ENCODE measurements at places on chromosomes 5 and 9.

GRCh38 chr9:87497080-87497603 lies 525 bp upstream of the DAPK1 start:
- no peak for DNase-seq

DNA sequence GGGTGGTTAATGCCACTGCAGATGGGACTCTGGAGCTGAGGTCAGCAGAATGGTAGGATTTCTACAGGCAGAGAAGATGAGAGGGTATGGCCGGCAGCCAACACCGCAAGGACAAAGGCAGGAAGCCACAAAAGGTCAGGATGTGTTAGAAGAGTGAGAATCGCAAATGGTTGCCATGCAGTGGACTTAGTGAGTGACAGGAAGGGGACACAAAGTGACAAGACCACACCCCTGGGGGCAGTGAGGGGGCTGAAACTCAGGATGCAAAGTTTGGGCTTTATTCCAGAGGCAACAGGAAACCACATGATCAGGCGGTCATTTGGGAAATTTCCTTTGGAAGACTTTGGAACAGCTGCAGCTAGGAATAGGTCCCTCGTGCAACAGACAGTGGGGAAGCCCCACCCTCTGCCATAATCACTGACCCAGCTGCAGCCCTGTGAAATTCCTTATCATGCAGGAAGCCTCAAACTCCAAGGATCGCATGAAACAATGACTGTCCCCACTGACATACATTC lies 14.2 kb upstream of the CCDC180 start:
- DNase-seq: no peak

GRCh38 chr5:77333451-77334123 lies 123.1 kb downstream of the PDE8B start:
- no peak for DNase-seq

DNA sequence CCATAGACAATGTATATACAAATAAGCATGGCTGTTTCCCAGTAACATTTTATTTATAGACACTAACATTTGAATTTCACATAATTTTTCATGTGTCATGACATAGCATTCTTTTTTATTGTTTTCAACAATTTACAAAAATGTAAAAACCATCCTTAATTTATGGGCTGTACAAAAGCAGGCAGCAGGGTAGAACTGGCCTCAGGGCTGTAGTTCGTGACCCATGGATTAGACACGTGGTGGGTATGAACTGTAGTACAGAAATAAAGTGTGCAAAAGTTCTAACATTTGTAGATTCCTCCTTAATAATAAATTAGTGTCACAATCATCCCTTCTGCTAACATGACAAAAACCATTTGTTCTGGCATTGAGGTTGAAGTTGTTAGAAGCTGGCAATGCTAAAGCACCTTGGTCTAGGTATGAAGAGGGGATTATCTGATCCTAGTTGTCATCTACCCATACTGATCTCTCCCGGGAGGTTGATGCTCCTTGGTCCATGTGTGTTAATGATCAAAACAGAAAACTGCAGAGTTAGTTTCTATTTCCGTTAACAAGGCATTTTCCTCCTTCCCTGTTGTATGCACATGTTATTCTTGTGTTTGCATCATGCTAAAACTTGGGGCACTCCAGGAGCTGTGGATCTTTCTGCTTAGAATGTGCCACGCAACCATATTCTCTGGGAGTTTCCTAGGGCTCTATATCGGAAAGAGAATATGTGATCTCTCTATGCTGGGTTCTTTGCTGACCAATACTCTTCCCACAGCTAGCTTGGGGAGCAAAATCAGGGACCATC lies 917.6 kb downstream of the TLE1 start:
- DNase-seq: no peak

- no peak for DNase-seq
Observed at GRCh38 chr9:21043841-21044240, 12.4 kb upstream of the HACD4 start.

GRCh38 chr9:20491612-20492011 lies 130.7 kb downstream of the MLLT3 start:
- no peak for DNase-seq

GRCh38 chr9:71620746-71621145 lies 147.6 kb downstream of the CEMIP2 start:
- DNase-seq: no peak

DNA sequence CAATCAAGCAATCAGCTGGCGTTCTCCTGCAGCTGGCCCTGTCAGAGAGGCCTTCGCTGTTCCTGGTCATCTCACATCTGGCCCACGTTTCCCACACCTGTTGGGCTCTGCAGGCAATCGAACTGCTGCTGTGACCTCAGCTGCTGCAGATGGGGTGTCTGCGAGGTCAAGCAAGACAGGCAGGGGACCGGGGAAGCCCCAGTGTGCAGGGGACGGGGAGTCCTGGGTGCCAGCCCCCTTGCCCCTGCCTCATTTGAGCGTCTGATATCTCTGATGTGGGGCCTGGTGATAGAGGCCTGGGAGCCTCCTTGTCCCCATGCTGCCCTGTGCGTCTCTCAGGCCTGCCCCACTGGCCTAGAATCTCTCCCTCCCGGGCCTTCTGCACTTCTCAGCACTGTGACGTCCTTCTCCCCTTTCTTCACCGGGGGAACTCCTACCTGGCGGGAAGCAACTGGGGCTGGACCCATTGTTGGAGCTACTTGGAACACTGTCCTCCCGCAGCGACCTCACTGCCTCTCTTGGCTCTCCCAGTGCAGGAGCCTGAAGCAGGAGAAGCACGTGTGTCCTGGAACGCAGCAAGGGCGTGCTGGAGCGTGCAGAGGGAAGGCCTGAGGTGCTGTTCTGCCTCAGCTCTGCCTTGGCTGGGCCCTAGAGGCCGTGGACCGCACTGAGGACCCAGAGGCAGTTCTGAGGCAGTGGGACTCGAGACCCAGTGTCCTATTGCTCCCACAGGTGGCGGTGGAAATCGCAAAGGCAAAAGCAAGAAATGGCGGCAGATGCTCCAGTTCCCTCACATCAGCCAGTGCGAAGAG lies 3.9 kb downstream of the GRK6 start:
- DNase-seq: no peak

- DNase-seq: no peak
Observed at GRCh38 chr9:136386018-136386417, 12.5 kb upstream of the CARD9 start.

GRCh38 chr5:87048156-87048555 lies 219.5 kb upstream of the RASA1 start:
- DNase-seq: no peak

- DNase-seq: no peak
Observed at GRCh38 chr5:148825716-148826052, 727 bp upstream of the ADRB2 start.

DNA sequence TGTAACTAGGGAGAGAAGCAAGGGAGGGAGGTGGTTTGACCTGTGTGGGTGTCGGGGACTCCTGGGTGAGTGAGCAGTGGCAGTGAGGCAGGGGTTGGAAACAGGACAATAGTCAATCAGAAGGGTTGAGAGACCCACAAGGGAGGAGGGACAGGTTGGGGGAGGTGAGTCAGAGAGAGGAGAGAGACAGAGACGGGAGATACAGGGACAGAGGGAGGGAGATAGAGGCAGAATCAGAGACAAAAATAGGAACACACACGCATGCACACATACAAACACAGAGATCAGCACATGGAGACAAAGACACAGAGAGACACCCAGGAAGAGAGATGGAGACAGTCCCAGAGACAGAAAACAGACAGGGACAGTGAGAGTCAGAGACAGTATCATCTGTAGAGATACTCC lies 39.3 kb upstream of the PTGS1 start:
- no peak for DNase-seq

GRCh38 chr5:74382123-74382855 lies 258.2 kb downstream of the ENC1 start:
- DNase-seq: no peak

GRCh38 chr5:92749943-92750342 lies 831.1 kb downstream of the NR2F1-AS1 start:
- no peak for DNase-seq

DNA sequence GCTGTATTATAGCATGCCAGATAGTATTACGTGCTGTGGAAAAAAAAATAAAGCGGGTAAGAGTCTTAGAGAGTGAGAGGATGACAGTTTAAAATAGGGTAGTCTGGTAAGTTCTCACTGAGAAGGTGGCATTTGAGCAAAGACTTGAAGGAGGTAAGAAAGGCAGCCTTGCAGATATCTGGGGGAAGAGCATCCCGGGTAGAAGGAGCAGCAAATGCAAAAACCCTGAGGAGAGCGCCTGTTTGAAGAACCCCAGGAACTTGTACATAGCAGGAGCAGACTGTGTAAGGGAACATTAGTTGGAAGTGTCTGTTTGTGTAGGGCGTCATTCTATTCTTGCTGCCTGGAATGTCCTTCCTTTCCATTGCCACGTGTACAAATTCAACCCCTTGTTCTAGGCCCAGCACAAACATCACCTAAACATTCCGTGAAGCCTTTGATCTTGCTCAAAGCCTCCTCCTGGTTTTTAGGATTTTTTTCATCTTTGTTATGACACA lies 2.6 kb downstream of the AP3S1 start:
- DNase-seq: no peak

- DNase-seq: peak; percentile 58
Observed at GRCh38 chr5:149618581-149619248, 37.4 kb downstream of the ARHGEF37 start.

DNA sequence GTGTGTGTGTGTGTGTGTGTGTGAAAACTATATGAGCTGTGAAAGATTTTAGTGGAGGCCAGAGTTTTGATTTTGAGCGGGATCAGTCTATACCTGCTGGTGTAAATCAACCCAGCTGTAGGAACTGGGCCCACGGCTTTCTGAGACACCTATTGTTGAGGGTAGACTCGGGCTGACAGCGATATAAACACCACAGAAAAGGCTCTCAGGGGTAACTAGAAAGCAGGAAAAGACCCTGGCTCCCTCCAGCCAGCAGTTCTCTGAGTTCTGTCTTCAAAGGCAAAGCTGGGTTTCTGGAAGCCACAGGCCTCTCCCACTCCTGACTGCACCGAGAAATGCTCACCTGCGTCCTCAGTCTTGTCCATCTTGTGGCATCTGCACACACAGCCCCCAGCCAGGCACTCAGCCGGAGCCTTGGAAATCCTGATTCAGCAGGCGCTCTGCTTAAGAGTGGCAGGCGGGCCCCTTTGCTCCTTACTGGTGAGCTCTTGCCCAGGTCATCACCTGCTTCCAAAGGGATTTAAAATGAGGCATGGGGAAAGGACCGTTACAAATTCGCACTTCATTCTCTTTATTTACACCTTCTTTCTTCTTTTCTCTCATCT lies 223.3 kb downstream of the NDUFS4 start:
- DNase-seq: no peak

DNA sequence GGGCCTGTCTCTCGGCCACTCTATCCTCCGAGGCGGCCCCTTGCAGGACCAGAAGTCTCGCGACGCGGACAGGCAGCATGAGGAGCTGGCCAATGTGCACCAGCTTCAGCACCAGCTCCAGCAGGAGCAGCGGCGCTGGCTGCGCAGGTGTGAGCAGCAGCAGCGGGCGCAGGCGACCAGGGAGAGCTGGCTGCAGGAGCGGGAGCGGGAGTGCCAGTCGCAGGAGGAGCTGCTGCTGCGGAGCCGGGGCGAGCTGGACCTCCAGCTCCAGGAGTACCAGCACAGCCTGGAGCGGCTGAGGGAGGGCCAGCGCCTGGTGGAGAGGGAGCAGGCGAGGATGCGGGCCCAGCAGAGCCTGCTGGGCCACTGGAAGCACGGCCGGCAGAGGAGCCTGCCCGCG lies 283.5 kb downstream of the ARHGEF28 start:
- no peak for DNase-seq

DNA sequence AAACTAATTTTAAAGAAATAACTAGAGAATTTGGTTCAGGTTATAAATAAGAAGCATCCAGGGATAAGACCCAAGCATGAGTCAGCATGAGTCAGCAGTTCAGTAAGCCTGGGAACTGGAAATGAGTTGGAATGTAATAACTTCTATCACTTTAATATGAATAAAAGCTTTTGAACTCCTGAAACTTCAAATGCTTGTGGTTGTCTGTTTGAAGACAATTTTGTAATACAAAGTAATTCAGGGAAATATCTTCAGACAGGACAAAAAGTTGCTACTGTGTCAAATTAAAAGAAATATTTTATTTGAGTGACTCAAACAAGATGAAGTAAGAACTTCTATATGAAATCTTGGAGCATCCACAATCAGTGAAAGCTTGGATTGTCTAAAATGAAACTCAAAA lies 331.2 kb upstream of the DAB2 start:
- DNase-seq: no peak

DNA sequence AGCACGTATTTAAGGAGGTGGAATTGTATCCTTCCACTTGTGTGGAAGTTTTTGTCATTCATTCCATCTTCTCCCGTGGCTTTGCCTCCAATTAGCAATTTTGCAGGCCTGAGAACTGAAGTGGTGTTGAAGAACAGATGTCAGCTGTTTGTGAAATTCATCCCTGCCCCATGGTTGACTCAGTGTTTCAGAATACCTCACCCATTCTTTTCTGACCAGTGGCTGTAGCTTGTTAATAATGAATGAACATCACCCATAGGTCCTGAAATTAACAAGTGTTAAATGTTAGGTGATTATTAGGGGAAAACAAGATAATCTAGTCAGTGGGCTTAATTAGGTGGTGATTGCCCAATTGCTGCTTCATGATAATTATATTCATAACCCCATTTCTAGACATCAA lies 11.7 kb downstream of the ZNF462 start:
- DNase-seq: no peak

GRCh38 chr5:127002390-127002789 lies 28.0 kb downstream of the MARCHF3 start:
- no peak for DNase-seq

DNA sequence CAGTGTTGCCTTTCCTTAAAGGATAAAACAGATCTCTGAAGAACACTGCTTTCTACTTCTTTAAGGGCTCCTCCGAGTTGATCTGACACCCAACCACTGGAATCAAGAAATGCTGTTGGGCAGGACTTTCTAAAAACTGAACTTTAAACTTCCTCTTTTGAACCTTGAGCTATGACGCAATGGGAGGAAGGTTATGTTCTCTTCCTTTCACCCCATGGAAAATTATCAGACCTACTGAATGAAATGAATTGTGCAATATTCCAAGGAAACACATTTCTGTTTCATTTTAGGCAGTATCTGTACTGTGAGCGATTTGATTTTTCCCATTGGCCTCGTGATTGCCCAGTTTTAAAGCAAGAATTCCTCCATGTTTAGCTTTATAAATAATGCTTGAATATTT lies 206.0 kb upstream of the PRR16 start:
- no peak for DNase-seq

Measured in dorsolateral prefrontal cortex (tissue), 122 donors.